ENCODE measurements at places on chromosomes 5 and 9.

DNA sequence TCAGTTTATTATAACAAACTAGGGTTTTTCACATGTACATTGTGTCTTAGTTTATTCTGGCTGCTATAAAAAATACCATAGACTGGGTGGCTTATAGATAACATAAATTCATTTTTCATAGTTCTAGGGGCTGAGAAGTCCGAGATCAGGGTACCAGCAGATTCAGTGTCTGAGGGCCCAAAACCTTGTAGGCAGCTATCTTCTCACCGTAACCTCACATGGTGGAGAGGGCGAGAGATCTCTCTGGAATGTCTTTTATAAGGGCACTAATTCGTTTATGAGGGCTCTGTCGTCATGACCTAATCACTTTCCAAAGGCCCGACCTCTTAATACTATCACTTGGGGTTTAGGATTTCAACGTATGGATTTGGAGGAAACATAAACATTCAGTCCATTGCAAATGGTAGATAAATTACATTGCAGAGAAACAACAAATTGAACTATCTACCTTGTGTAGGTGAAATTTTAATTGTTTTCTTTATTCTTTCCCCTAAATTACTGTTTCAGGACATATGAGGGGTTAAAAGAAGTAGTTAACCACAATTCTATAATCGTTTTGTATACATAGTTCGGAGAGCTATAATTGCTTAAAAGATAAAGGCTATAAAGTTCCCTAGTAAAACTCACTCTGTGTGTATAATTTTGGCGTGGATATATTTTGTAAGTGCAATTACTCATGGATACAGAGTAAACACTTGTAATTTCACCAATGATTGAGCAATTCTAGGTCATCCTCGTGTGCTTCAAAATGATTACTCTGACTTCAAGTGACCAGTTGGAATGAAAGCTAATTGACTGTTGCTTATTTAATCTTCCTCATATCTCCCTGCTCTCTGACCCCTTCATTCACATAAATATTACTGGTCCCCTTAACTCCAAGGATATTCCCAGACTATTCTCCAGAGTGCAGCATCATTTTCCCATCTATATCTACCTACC is 247.5 kb upstream of the TMEM161B start:
- no peak for DNase-seq

- DNase-seq = no peak
These were observed 70.1 kb downstream of the RETREG1 start for GRCh38 chr5:16546732-16547131.

GRCh38 chr9:27367921-27368315 is 71.0 kb upstream of the EQTN start:
- no peak for DNase-seq

- DNase-seq = no peak
These were observed 61.7 kb downstream of the GALNT12 start for GRCh38 chr9:98869078-98869745.

DNA sequence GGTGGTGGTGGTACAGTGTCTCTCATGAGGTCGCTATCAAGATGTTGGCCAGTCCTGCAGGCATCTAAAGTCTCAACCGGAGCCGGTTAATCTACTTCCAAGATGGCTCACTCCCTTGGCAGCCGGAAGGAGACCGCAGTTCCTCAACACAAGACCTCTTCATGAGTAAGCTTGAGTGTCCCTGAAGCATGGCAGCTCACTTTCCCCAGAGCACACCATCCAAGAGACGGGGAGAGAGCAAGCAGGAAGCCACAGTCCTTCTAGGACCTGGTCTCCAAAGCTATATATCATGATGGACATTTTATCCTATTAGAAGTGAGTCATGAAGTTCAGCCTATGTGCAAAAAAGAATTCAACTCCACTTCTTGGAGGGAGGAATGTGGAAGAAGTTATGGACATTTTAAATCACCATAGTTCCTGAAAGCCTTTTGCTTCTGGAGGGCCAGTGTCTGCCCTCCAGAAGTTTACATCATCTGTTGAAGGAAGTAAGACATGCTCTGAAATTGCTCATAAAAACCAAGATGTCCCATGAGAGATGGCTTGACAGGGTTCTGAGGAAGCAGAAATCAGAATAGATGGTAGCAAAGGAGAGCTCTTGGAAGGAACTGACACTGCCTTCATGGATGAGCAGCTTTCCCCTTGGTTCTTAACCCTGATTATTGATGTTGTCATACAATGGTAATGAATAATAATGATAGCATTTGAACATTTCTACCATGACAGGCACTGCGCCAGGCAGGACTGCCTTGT is 21.3 kb downstream of the GALNT10 start:
- DNase-seq = no peak

- no peak for DNase-seq
These were observed 175.1 kb upstream of the DAB2 start for GRCh38 chr5:39599721-39600431.

DNA sequence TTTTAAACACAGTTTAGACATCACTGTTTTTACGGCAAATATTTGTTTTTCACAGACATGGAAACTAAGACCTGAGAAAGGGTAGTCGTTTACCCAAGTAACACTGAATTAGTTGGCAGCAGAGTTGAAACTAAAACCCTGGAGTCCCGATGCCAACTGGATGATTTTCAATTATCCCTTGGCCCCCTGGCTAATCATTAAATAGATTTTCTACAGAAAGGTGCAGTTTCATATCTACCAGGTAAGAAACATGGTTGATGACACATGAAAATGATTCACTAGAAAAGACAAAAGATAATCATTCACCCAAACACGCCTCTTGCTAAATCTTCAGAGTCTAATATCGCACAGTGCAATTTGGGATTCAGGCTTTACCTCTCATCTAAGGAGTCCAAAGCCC is 136.9 kb downstream of the SEMA5A start:
- no peak for DNase-seq

- no peak for DNase-seq
These were observed 44.9 kb downstream of the ADAMTS12 start for GRCh38 chr5:33846851-33847250.

DNA sequence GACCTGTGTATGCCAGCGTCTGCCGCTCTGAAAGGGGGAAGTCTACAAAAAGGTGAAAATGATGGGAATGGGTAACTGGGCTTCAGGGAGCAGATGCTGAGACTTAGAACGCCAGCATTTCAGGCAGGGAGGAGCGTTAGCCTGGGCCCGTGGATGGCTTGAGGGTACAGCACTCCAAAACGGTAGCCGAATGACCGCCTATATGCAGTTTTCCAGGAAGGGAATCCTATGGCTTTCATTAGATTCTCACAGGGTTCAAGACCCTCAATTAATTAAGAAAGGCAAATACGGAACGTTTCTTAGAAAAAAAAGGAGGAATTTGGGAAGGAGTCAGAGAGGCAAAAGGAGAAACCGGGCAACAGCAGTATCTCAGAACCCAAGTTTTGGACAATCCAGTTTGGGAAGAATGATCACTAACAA is 639 bp downstream of the AMACR start:
- DNase-seq = no peak

GRCh38 chr9:94042516-94043360 is 41.5 kb upstream of the PTPDC1 start:
- DNase-seq = no peak

GRCh38 chr5:149024477-149024876 is 38.4 kb downstream of the SH3TC2 start:
- DNase-seq = no peak

GRCh38 chr9:132978451-132979131 is at the start of gene GFI1B:
Gene GFI1B, plus strand, starts transcription at chr9:132978694. Its CDS starts 7,985 bp downstream, at chr9:132986679.
- DNase-seq = no peak

DNA sequence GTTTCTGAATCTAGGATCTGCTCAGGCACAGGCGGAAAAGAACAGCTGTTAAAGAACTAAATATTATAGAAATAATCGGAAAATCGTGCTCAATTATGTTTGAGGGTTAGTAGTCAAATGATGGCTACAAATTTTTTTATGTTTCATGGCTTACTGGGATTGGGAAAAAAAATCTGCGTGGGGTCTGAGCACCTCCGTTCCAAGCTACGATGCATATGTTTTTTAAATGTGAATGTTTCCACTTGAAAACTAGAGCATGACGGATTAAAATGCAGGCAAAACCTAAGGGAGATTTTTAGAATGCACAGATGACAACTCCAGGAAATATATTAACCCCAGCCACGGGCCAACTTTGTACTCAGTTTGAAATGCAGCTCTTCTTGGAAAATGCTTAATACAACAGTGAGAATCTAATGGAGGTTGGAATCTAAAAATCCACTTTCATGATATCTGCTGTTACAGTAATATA is 5.3 kb downstream of the OTP start:
- DNase-seq = no peak

DNA sequence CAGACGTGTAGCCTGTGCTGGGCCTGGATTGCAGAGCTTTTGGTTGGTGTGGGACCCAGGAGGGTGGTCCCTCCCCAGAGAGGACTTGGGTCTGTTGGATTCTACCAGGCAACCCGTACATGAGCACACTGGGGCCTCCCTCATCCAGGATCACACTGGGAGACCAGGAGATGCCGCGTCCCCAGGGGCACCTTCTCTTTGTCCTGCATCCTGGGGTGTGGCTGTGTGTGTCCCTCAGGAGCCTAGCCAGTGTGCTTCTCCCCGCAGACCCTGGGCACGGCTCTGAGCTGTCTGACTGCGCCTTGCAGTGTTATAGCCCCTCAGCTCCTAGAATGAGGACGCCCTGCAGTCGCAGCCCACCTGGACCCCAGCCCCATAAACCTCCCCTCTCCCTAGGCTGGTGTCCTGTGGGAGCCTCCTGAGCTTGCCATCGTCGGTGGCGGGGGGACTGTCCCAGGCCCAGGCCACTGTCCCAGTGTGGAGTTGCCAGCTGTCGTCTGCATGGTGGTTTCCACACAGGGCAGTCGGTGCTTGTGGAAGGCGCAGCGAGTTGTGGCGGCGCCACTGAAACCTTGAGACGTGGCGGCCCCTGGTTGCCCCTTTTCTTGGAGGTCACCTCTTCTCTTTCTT is 27.6 kb downstream of the CEP72 start:
- no peak for DNase-seq

DNA sequence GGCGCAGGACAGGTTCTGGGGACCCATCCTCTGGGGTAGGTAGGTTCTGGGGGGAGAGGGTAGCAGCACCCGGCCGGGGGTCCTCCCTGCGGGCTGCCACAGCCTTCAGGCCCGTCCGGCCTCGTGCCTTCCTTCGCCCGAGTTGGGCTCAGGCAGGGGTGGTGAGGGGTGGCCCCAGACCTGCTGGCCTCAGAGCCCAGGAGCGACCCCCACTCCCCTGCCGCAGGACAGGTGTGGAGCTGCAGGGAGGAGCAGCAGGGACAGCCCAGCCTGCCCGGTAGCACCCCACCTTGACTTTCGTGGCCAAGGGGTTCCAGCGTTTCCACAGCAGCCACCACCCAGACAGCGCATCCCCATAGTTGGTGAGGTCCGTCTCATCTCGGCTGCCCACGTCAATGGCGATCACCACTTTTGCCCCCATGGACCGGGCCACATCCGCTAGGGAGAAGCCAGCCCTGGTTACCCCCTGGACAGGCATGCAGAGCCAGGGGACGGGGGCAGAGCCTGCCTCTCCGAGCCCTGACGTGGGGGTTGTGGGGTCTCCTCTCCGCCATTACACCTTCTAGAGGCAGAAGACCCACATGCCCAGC is 3.4 kb upstream of the NSMF start:
- DNase-seq = peak; percentile 23

DNA sequence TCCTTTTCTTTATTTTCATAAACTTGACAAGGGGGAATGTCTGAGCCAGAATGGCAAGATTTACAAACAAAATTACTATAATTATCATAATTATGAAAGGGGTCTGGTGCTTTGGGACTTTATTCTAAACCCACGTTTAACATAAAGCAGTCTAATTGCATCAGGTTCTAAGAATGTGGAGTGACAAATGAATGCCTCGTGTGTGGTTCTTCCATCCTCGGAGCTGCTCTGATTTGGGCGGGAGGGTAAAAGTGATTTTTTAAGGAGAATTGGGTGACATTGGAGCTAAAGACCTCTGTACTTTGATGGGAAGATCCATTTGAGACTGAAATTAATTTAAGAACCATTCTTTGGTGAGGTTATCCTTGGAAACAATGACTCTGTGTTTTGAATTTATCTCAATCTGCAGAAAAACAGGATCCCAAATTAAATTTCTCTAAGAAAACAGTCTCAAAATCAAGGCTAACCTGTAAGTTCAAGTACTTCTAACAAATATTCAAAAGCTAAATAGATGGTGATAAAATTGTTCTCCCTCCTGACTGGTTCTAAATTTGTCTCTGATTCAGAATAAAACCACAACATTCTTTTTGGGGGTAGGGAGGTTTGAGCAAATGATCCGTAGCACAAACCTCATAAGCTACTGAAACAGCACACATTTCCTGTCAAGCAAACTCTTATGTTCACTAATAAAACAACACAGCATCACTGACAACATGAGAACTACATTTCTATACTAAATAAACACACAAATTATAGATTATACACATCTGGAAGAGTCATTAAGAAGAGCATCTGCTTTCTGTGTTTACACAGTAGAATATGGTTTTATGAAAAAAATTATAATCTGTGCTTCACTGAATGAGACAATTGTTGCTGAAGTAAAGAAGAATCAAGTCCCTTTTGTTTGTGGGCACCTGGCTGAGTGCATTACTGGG is 85.5 kb downstream of the DCP2 start:
- DNase-seq = no peak

DNA sequence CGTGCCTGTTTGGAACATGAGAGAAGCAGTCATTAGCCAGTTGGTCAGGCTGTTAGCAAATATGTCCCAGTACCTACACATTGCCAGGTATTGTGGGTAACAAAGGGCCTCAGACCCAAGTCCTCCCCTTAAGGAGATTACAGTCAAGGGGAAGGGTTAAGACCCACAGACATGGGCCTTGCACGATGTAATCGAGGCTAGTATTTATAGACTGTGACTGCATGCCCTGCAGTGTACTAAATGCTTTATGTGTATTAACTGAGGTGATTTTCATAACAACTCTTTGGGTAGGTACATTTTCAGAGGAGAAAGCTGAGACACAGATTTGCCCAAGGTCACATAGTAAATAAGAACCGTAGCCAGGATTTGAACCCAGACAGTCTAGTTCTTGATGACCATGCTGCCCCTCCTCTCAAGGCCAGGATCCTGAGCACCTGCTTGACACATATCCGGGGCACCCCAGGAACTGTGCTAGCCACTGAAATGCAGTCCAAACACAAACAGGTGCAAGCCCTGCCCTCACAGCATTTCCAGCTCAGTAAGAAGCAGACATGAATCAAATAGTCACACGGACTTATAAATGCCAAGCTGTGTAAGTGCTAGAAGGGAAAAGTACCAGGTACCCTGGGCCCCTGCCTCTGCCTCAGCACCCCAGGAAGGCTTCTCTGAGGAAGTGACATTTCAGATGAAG is 32.0 kb upstream of the GRPEL2 start:
- no peak for DNase-seq

GRCh38 chr5:132209131-132209530 is 18.5 kb downstream of the P4HA2 start:
- peak; percentile 37 for DNase-seq
